ENCODE measurements at places on chromosomes 7 and 10.

DNA sequence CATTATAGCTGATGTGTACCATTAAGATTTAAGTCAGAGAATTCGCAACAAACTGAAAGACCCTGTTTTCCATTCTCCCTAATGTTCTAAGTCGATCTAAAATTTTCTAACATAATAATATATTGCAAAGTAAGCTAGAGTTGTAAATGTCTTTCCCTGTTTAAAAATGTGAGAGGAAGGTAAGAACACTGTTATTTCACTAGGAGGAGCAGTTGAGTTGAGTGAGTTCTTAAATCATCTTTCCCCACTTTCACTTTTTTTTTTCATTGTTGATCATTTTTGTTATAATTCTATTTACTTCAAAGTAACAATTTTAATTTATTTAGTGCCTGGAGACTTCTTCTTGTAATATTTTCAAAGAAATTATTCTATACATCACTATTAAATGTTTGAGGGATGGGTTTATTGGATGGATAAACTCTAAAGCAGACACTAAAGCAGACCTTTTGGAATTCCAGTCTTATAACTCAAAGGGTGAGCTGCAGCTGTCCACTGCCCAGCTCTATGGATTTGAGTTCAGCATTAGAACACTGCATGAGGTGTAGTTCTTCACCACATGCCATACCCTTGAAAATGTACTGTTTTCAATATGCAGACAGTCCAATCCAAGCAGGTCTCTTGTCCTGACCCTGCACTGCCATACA lies 181.3 kb upstream of the FZD1 start:
- DNase-seq = no peak

DNA sequence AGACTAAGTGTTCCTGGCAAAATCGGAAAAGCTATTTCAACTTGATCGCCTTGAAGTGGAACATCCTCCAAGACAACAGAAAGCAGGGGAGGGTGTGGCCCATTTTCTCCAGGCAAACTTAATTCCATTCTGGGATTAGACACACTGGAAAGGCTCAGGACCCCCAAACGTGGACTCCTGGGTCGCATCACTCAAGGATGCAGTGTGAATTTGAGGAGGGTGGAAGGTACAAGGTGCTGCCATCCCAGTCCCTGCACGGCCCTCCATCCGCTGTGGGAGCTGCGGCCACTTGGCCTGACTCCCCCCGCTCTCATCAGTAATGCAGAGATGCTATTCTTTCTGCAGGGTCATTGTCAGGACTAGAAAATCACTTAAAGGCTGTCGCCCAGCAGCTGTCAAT lies 2.4 kb downstream of the CNPY1 start:
- no peak for DNase-seq

DNA sequence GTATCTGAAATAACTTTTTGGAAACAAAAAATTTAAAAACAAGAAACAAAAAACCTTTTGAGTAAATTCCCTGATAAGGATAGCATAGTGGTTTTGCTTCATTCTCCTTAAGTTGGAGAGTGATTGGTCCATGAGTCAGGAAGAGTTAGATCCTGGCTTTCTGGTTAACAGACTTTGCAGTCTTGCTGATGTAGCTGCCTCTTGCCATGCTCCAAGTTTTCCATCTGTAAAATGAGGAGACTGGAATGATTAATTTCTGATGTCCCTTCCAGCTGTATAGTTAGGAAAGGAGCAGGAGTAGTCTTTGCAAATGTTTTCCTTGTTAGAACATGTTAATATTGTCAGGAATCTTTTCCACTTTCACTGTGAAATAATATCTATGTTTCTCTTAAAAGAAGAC lies 266.6 kb downstream of the DNAJB9 start:
- DNase-seq = no peak

GRCh38 chr7:153443032-153443701 lies 609.0 kb upstream of the DPP6 start:
- DNase-seq = no peak

DNA sequence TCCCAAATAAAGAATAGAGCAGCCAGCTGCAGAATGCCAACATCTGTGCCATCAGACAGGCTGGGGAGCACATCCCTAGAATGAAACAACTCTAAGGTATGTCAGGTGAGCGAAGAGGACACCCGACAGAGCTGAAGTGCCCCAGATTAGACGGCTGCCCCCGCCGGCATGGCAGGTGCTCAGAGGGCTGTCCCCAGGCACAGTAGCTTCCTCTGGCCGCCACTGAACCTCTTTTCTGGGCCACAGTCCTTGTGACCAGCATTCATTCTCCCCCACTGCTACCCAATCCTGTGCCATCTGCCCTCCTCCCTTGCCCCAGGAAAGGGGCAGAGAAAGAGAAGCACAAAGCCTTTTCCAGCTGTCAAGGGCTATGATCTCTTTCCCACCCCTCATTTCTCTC lies 41.7 kb downstream of the RGS10 start:
- no peak for DNase-seq

GRCh38 chr10:55813451-55814170 lies 547.4 kb downstream of the ZWINT start:
- no peak for DNase-seq

- no peak for DNase-seq
These were observed 28.6 kb upstream of the NRP1 start for GRCh38 chr10:33363106-33363505.

DNA sequence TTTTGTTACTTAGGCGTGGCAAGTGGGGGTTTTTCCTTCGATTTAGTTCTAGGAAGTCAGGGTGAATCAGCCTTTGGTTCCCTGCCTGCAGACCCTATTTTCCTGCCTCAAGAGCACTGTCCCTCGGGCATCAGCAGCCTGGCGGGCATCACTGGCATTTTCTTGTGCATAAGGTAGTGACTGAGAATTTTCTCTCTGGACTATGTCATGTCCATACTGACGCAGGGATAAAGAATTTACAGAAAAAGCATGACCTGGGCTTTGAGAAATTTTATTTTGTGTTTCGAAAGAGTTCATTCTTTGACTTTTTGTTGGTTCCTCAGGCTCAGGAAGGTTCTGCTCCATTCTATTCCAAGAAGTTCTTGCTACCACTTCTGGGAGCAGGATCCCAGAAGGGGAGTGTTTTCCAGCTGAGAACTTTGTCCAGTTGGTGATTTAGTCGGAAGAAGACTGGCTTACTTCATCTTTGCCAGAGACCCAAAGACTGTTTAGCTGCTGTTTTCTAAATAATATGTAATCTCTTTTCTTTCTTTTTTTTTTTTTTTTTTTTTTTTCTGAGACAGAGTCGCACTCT lies 213.9 kb upstream of the SH2B2 start:
- DNase-seq = no peak

- no peak for DNase-seq
These were observed 882.7 kb downstream of the XPNPEP1 start for GRCh38 chr10:109040622-109041021.

- DNase-seq = no peak
These were observed 183.7 kb upstream of the SH2B2 start for GRCh38 chr7:102103027-102103372.

- no peak for DNase-seq
These were observed 16.3 kb downstream of the CUL1 start for GRCh38 chr7:148715027-148715426.

DNA sequence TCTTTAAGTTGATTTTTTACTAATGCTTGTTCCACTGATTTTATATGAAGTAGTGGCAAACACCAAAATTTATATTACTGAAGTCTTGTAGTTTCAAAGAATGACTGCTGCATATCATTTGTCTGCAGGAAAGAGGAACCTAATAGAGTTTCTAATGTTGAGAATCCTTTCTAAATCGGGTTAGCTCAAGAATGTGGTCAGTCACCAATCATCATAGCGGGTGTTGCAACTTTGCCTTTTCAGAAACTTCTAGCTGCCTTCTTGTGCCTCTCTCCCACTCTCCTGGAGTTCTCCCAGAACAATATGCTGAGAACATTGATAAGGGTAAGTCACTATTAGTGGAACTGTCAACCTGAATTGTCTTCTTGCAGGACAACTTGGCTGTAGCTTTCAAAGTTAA lies 524.8 kb upstream of the SORCS1 start:
- DNase-seq = no peak

DNA sequence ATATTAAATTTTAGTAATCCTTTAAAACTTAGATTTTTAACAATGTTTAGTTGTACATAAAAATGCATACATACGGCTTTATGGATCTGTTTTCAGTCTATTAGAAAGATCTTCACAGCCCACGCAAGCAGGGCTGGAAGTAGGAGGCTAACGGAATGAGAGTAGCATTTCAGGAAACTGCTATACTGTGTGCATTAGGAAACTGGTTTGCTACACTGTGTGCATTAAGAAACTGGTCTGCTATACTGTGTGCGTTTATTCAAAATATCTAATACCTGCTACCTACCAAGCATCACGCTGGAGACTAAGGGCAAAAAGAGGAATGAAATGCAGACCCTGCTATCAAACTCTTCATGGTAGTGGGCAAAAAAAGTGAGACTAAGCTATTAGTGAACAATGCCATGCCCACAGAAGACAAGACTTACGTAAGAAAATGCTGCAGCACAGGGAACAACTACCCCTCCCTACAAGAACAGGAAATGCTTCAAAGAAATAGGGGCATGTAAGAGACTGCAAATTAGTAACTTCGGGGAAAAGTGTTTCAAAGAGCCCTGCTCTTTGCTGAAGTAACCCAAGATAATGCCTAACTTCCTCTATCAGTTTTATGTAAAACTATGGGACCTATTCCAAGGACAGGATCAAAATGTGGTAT lies 11.3 kb downstream of the RAB11FIP2 start:
- DNase-seq = no peak

DNA sequence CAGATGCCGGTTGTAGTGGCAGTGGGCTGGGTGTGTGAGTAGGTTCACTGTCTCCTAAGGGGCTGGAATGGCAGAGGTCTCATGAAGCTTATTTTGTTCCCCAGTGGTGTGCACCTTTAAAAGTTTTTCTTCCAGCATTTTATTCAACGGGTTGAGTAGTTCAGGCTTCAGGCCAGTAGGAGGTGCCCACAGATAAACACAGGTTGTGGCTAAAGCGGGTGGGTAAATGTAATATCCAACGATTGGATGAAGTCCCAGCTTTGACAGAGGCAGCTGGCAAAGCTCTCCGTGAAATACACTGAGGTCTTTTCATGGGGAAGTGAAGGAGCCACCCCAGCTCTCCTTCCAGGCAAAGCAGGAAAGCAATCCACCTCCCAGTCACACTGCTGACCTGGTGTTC lies 339.8 kb upstream of the LRRTM3 start:
- no peak for DNase-seq

DNA sequence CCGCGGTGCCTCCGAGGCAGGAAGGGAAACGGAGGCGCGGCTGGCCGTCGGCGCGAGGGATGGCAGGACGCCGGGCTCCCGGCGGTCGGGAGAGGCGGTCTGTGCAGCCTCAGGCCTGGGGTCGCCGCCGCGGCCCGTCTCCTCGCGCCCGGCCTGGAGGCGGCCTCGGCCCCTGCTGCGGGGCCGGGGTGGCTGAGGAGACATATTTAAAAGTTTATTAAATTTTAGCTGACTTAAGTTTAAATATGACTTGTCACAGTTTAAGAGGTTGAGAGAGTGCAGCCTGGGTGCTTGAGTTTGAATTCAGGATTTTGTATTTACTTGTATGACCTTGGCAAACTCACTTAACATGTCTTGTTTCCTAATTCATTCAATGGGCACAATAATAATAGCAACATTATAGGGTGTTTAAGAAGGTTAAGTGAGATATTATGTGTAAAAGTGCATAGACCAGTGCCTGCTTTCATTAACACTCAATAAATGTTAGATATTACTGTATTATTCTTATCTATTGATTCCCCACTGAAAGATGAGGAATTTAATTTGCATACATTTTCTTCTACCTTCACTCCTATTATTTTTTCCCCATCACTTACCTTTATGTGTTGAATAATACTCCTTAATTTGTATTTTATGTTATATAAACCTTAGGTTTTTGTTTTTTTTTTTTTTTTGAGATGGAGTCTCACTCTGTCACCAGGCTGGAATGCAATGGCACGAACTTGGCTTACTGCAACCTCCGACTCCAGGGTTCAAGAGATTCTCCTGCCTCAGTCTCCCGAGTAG lies 718 bp downstream of the DYNC2I1 start:
- no peak for DNase-seq

- DNase-seq = no peak
These were observed 69.1 kb downstream of the RTKN2 start for GRCh38 chr10:62199584-62199983.

GRCh38 chr10:28997734-28998133 lies 291.1 kb upstream of the LYZL1 start:
- no peak for DNase-seq

- no peak for DNase-seq
These were observed 296.8 kb downstream of the EXOC4 start for GRCh38 chr7:133549633-133550032.

- DNase-seq = no peak
These were observed 307.3 kb upstream of the ZNF32 start for GRCh38 chr10:43955978-43956377.

DNA sequence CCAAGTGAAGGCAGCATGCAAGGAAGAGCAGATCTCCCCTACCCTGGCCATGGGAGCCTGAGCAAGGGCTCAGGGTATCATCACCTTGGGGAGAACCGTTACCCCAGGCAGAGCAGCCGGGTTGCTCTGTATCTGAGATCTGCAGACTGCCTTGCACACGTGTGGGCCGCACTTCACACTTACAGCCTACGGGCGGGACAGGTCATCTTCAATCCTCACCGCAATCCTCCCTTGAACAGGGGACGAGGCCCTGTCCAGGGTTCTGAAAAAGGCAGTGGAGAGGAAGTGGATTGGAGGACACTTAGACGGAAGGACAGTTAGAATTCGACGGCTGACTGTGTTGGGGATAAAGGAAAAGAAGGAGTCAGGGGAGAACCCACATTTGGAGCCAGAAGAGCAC lies 51.4 kb downstream of the NPS start:
- no peak for DNase-seq

GRCh38 chr10:111128331-111129180 lies 51.7 kb downstream of the ADRA2A start:
- DNase-seq = no peak

DNA sequence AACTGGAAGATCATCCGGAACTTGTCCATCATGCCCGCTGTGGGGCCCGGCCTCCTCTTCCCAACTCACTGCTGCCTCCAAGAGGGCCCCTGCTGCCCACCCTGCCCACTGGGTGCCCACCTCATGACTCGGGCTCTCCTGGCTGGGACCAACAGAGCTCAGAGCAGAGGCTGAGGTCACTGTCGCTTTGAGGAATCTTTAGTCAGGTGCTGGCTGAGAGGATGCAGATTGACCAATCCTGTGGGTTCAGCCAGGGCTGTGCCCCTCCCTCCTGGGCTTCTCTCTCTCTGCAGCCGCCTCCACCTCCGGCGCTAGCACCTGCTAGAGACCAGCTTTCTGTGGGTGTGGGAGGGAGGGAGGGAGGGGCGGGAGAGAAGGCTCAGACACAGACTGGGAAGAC lies at the start of gene CALHM1:
Gene CALHM1, minus strand, starts transcription at position 181 of the 400 bp plus-strand sequence. Its CDS starts 149 bp downstream, at position 32.
- DNase-seq = no peak

- no peak for DNase-seq
These were observed 15.3 kb upstream of the LRRC72 start for GRCh38 chr7:16511314-16511713.
